ENCODE measurements at places on chromosomes 2 and 18.

DNA sequence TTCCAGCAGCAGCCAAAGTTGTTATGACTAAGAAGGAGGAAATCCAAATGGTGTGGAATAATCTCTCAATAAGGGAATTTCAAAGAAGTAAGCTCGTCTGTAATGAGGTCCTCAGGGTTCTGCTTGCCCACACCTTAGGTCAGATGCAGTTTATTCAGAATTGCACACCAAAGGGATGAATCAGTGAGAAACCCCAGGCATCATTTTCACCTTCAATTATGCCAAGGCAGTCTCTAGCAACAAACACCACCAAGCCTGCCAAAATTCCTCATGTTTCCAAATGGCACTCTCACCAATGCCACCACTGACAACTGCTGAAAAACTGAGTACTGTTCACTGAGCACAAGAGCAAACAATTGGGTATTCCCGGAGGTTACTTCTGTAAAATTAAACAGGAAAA is 43.6 kb downstream of the KCNG3 start:
- no peak for DNase-seq

DNA sequence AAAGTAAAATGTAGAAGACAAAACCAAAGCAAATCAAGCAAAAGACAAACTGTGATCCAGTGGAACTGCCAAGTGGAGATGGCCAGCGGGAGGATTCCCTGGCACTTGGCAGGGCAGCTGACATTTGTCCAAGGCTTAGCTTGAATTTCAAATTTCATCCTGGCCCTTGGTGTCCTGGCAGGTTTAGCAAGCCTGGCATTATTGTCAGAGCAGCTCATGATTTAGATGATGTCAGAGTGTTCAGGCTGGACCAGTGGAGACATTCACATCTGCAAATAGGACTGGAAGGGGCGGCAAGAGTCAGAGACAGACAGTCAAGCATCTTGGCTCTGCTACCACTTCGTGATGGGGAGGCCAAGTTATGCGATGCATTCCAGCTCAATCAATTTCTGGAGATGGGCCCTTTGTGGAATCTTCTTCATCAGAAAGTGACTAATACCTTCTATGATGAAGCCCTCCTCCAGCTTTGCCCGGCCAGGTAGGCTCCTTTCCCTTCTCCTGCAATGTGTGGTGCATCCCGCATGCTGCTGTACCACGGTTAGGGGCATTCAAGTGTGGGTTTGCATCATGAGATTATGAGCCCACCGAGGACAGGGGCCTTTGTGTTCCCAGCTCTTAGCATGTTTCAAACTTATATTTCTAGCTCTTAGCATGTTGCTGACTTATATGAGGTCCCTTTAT is 199.7 kb downstream of the ANKRD30B start:
- no peak for DNase-seq

DNA sequence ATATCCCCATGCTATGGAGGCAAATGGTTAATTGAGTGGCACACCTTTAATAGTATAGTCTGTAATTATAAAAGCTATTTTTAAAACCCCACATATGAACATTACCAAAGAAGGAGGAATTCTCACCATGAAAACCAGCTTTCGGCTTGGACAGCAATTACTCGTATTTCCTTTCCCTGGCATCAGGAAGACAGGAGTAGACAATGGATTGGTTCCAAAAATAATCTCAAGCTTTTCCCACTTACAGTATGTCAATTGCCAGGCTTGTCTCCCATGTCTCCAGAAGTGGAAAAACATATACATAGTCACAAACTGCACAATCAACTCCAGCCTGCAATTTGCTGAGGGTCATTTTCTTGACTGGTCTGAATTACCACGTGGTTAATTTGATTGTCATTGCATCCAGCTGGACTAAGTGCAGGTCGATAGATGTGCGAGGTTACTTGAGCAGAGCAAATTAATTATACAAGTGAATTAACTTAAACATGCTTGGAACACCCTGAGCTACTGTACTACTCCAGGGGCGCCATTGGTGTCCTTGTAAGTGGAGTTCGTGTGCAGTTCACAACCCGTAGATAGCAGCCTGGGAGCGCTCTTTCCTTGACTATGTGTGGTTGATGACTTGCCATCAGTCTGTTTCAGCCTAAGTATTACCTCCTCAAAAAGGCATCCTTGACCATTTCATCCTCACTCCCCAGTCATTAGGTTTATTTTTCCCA is 124.3 kb upstream of the PELI1 start:
- no peak for DNase-seq

- no peak for DNase-seq
Observed at GRCh38 chr2:169714699-169715098, 18.9 kb upstream of the KLHL23 start.

DNA sequence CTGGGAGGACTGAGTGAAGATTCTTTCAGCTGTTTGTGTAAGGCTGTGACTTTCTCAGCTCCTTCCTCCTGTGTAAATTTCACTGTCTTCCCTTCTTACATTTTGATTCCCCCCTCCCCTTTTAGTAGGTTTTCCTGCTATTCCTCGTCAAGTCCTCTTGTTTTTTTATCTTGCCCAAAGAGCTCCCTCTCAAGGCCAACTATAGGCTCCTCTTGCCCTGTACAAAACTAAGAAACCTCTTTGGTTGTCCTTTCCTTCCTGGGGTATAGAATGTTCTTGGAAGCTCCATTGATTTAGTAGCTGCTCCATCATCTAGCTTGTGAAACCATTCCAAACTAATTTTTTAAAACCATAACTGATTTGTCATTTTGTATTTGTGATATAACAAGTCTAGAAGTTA is 7.3 kb downstream of the CCDC121 start:
- no peak for DNase-seq

DNA sequence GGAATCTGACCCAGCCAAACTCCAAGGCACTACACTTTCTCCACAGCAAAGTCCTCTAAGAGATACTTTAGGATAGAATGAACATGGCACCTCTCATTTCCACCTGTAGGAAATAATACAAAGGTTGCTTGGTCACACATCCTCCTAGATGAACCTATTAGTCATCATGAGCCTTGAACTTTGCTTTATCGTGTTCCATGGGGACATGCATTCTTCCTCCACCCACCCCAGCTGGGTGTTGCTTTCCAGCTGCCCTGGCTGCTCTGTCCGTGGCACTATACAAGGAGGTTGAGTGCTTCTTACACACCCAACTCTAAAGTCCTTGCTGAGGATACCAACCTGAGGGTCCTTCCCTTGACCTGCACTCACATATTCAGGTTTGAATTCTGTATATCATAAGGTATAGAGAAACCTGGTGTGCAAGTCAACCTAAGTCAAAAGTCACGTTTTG is 52.7 kb downstream of the SPRED2 start:
- no peak for DNase-seq

DNA sequence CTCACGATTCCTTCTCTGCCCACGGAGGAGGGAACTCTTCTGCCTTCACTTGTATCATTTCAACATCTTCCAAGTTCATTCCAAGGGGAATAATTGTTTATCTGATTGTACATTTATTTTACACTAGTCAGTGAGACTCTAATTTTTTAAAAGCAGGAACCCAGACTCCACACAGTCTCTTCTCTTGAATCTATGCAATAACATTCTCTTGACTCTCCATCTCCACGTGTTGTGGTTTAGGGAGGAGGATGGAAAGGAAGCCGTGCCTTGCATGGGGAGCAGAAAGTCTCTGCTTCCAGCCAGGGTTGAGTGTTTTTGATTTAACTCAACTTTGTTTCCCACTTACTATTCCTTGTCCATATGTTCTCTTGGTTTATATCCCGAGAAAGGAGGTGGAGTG is 131.1 kb upstream of the RIOK3 start:
- no peak for DNase-seq

DNA sequence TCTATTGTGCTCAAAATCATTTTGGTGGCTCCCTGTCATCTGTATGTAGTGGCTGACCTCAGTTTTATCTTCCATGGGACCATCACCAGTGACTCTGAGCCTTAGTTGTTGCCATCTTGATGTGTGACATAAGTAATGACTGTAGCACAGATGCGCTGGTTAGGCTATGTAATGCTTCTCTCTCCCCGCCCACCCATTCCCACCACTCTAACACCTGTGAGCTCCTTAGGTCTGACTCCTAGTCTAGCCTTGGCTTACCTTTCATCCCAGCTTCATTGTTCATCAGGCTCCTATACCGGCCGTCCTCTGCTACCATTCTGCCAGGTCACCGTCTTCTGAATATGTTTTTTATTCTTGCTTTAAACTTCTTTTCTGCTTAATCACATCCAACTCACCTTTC is 17.2 kb downstream of the MYO1B start:
- DNase-seq, result no peak

- DNase-seq, result no peak
Observed at GRCh38 chr2:33047939-33048338, 101.2 kb downstream of the LTBP1 start.

Measured in activated T-helper 1 cell treated with anti-CD3 and anti-CD28 coated beads, Interleukin-2, amount 50 U/mL, for 16 hours (primary cell).